ENCODE measurements at places on chromosomes 16 and 17.

- peak; percentile 66 for DNase-seq
- peaks cover 23% of the 10 kb centered on the region for H3K27me3 ChIP-seq
- peak overlapping the region; percentile 72 for H3K4me3 ChIP-seq
- H3K36me3 ChIP-seq, result no peaks in the 10 kb centered on the region
These were observed 70.8 kb upstream of the TNRC6C start for GRCh38 chr17:77887464-77888241.

DNA sequence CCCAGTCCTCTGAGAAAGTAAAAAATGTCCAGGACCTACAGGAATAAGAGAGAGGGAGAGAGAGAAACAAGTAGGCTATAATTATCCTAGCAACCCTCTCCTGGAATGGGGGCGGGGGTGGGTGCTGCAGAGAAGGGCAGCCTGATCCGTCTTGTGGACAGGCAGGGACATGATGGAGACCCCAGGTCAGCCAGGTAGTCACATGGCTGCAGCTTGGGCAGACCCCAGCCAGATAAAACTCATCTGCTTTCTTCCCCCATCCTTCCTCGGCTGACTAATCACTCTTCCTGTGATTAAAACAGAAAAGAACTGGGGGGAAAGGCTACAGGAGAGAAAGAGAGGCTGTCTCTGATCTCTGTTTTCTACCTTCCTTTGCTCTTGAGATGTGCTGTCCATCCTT lies 32.6 kb downstream of the COPZ2 start:
- H3K27ac ChIP-seq, result no peak overlapping the region
- no peaks in the 10 kb centered on the region for H3K36me3 ChIP-seq
- no peak for DNase-seq
- H3K4me3 ChIP-seq, result no peak overlapping the region

DNA sequence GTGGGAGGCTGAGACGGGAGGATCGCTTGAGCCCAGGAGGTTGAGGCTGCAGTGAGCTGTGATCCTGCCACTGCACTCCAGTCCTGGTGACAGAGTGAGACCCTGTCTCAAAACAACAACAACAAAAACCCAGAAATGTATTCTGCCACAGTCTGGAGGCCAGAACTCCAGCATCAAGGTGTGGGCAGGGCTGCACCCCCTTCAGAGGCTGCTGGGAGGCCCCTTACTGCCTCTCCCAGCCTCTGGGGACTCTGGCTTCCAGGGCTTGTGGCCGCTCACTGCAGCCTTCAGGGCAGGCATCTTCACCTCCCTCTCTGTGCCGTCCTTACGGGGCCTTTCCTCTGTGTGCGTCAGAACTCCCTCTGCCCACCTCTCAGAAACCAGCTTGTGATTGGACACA lies 209.4 kb upstream of the GSE1 start:
- no peak overlapping the region for H3K27ac ChIP-seq
- H3K27me3 ChIP-seq, result no peaks in the 10 kb centered on the region
- 0 out of 2 replicates have a peak, but pooled peaks cover 6% of the 10 kb centered on the region for H3K4me1 ChIP-seq
- H3K36me3 ChIP-seq, result no peaks in the 10 kb centered on the region
- H3K4me3 ChIP-seq, result no peak overlapping the region

GRCh38 chr16:48371393-48371780 lies 13.8 kb downstream of the SIAH1 start:
- no peaks in the 10 kb centered on the region for H3K36me3 ChIP-seq
- H3K4me3 ChIP-seq, result no peak overlapping the region
- H3K27ac ChIP-seq, result no peak overlapping the region
- H3K27me3 ChIP-seq, result no peaks in the 10 kb centered on the region
- peaks cover 45% of the 10 kb centered on the region for H3K4me1 ChIP-seq
- no peak for DNase-seq

DNA sequence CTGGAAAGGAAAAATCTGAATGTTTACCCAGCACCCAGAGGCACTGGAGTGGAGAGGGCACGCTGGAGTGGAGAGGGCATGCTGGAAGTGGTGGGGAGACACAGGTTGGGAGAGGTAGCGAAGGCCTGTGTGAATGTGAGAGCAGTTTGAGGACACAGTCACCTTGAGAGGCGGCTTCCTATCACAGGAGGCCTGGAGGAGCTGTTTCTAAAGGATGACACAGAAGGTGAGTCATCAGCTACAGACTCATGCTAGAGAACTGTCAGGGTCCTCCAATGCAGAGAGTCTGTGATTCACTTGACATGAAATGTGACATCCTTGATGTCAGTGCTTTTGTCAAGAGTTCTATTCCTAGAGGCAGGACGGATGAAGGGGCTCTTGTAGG lies 13.8 kb downstream of the CTRL start:
- no peak overlapping the region for H3K4me3 ChIP-seq
- no peaks in the 10 kb centered on the region for H3K27me3 ChIP-seq
- DNase-seq, result no peak
- no peaks in the 10 kb centered on the region for H3K36me3 ChIP-seq
- peaks cover 18% of the 10 kb centered on the region for H3K4me1 ChIP-seq

- H3K36me3 ChIP-seq, result no peaks in the 10 kb centered on the region
- peak overlapping the region; percentile 84 for H3K4me3 ChIP-seq
- peaks cover 5% of the 10 kb centered on the region for H3K4me1 ChIP-seq
- no peak for DNase-seq
These were observed 670 bp downstream of the TNFSF12 start for GRCh38 chr17:7549401-7550055.
